ENCODE measurements at places on chromosomes 5 and 9.

GRCh38 chr5:54514841-54515432, 2.6 kb upstream of the SNX18 start:
- no peak for DNase-seq

DNA sequence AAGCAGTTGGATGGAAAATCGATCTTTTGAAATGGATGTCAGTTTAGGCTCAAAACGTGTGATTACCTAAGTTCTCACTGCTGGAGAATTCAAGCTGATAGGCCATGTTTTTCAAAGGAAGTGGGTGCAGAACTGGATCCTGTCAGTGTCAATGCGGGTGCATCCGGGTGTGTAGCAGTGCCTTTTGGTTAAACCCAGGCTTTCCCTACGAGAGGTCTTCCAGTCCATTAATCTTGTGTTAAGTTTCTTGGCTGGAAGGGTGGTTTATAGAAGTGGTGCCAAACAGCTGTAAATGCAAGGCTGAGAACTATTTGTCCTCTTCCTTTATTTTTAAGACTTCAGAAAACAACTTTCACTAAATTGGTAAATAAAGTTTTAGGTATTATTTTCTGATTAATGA, 71.9 kb downstream of the DAPK1 start:
- no peak for DNase-seq

- DNase-seq: no peak
Measured at GRCh38 chr5:73415617-73416016, 33.0 kb downstream of the FOXD1 start.

DNA sequence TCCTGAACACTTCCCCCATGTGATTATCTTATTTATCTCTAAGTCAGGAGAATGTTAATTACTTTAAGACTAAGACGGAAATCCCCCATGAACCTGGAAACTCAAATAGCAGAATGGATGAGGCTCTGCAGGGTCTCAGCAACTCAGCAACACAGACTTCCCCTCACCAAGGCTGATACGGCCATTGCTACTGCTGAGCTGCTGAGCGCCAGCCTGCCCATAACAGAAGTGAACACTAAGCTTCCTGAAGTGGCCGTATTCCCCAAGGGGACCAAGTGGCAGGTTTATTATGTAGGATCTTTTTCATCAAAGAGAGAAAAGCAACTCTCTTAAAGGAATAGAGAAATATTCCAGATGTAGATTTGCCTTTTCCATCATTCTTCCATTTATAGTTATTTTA, 311.1 kb downstream of the RFX3 start:
- no peak for DNase-seq

GRCh38 chr5:168931638-168932345, 352.6 kb upstream of the PANK3 start:
- no peak for DNase-seq

GRCh38 chr9:95363051-95363841, 45.7 kb upstream of the FANCC start:
- DNase-seq: no peak

- no peak for DNase-seq
Measured at GRCh38 chr5:6831678-6832671, 118.7 kb downstream of the TENT4A start.

DNA sequence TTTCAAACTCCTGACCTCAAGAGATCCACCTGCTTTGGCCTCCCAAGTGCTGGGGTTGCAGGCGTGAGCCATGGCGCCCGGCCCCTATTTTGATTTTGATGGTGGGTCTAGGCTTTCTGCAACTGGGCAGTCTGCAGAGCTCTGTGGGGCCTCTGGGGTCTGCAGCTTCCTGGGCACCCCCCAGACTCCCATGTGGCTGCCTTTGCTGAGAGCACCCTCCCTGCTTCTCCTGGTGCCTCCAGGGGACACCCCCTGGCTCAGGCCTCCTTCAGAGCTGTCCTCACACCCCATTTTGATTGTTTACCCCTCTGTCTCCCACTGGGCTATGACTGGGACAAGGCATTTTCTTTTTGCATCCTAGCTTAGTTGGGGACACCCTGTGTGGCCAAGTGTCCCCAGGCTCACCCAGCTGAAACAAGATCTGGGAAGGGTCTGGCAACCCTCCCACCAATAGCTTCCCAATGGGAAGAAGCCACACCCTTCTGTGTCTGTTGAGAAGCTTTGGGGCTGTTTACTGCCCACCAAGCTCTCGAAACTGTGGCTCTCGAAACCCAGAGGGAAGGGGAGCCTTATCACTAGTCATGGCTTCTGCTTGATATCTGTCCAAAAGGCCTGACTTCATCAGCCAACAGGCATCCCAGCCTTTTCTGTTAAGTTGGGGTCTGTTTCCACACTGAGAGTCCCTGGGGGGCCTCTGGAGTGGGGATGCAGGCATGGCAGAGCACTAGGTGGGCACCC, 204.4 kb upstream of the IER5L start:
- DNase-seq: no peak

GRCh38 chr5:132497488-132497997, 7.0 kb upstream of the IRF1 start:
- DNase-seq: no peak

GRCh38 chr9:30310711-30311110, 2073.7 kb upstream of the ACO1 start:
- DNase-seq: no peak

DNA sequence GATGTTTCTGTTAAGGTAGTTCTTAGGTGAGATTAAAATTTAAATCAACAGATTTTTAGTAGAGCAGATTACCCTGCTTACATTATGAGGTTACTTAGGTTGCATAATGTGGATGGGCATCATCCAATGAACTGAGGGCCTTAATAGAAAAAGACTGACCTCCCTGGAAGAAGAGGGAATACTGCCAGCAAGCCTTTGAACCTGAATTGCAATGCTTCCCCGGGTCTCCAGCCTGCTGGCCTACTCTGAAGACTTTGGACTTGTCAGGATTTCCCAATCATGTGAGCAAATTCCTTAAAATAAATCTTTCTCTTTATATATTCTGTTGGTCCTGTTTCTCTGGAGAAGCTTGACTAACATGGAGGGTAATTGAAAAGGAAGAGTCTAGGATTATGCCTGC, 542.1 kb upstream of the ARRDC3 start:
- no peak for DNase-seq

DNA sequence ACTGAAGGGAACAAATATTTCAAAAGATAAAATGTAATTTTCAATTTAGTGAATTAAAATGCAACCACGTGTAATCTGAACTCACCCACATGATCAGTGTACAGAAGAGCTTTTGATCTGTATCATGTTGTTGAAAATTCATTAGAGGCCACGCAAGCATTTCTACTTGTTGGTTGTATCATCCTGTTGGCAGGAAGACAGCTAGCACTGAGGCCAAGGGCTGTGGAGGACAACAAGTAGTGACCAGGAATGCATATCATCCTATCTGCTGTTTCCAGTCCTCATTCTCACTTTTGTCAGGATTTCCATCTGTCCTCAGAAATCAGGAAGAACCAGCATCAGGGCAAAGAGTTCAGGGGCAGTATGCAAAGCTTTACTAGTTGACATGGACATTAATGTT, 29.9 kb upstream of the CKS2 start:
- no peak for DNase-seq

- peak; percentile 53 for DNase-seq
Measured at GRCh38 chr9:72925126-72925789, 27.6 kb downstream of the ALDH1A1 start.

GRCh38 chr5:170275376-170275994, 22.1 kb downstream of the LCP2 start:
- DNase-seq: no peak

DNA sequence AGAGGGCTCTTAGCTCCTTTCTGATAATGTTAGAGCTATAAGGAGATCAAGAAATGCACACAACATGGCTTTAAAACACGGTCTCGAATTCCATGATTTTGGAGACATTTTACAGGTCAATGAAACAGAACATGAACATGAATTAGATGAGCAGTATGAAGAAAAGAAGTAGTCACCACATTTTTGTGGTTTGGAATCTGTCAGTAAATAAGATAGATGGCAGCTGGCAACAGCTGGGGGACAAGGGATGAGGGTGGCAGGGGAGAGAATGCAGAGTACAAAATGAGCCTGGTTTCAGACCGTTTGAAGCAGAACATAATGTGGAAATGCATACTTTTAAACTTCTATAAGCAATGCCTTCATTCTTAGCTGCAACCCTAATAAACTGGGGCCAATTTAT, 107.1 kb downstream of the OXCT1 start:
- DNase-seq: no peak

DNA sequence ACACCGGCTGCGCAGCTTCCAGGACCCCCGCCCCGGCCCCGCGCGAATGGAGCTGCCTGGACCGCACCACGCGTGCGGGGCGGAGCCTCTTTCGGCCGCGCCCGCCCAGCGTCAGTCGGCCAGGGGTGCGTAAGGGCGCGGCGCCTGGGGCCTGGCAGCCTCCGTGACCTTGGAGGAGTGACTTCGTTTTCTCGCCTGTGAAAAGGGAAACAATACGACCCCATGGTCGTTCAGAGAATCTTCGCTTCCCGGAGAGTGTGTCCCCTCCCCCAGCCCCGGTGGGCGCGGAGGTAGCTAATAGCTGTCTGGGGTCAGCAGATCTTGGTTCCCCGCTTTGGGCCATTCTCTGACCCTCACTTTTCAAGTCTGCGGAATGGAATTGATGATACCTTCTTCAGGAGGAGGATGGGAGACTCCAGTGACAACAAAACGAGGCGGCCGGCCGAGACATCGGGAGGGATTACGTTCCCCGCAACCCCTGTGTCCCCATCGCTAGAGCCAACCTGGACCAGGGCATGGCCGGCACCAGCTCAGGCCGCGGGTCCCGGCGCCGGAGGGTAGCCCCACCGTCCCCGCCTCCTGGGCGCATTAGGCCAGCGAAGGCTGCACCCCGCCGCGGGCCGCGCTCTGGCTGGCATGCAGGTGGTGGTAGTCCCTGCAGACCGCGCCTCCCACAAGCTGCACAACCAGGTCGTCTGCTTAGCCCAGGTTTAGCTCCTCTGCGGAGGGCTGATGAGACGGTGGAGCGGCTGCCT, 5.5 kb upstream of the CDHR2 start:
- peak; percentile 57 for DNase-seq

- no peak for DNase-seq
Measured at GRCh38 chr5:126460459-126460858, 37.2 kb downstream of the GRAMD2B start.

- DNase-seq: no peak
Measured at GRCh38 chr5:1374679-1375055, 29.8 kb upstream of the CLPTM1L start.

- DNase-seq: no peak
Measured at GRCh38 chr9:91082731-91083130, 279.0 kb downstream of the AUH start.

- no peak for DNase-seq
Measured at GRCh38 chr9:94853887-94854286, 127.4 kb downstream of the AOPEP start.

DNA sequence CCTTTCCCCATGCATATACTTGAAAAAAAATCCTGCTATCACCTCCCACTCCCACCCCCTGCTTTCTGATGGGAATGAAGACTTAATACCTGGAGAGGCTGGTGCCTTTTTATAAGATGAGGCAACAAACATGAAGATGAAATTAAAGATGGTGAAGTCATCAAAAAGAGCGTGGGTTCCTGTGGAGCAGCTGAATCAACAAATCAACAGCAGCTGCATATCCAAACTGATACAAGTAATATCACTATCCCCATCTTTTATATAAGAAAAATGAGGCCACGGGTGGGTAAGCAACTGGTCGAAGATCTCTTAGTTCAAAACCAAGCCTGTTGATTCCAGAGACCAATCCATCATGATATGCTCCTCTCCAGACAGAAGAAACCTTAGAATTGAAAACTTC, 268.5 kb downstream of the ENC1 start:
- no peak for DNase-seq

- DNase-seq: no peak
Measured at GRCh38 chr5:123087173-123088030, 1.6 kb upstream of the PRDM6 start.

- no peak for DNase-seq
Measured at GRCh38 chr5:52731274-52732027, 56.3 kb upstream of the ITGA1 start.

DNA sequence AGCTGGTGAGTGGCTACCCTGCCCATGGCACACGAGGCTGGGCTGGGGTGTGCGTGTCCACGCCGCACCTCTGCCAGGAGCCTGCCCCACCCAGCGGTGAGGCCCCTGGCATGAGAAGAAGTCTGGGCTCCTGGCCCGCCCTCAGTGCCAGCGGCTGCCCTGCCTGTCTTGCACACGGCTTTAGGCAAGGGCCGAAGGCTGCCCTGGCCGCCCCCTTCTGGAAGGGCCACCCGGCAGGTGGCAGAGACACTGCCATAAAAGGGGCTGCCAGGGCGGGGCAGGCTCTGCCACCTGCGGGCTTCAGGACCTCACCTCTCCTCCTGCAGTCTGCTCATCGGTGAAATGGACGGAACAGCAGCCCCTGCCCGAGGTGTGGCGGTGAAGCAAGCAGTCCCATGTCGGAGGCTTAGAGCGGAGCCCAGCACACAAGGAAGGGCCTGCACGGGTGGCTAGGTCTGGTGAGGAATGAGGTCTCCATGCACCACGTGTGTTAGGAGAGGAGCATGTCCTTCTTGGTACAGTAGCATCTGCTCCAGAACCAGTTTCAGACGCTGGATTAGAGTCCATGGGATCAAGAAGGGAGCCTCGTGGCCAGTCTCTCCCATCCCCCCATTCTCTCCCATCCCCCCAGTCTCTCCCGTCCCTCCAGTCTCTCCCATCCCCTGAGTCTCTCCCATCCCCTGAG, 34.8 kb upstream of the TMEM250 start:
- DNase-seq: no peak

DNA sequence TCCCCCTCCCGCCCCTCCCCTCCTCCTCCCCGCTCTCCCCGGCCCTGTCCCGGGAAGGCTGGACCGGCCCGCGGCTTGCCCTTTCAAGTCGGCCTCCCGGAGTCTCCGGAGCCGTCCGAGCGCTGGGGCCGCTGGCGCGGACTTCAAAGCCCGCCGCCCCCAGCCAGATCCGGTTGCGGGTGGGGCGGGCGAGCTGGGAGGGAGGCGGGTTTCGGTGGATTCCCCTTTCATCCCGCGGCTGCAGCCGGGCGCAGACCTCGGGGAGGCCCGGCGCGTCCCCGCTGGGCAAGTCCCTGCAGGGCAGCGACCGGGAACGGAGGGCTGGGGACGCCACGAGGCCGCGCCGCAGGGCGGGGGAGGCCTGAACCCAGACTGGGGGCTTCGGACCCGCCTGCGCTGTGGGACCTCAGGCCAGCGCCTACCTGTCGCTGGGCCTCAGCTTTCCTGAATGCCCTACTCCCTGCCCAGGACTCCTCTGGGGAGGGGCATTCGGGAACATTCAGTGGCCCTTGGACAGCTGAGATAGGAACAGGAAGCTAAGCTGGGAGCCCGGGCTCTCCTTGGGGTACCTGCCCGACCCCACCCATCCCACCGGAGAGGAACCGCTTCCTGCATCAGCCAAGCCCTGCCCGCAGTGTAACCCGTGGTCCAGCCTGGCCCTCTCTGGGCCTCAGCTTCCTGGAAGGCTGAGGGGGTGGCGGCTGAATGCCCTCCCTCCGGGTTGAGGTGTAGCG, 23.4 kb downstream of the C9orf50 start:
- DNase-seq: no peak

GRCh38 chr9:135222881-135223760, 135.7 kb downstream of the OLFM1 start:
- DNase-seq: no peak

GRCh38 chr5:42005561-42006153, 80.6 kb downstream of the FBXO4 start:
- peak; percentile 24 for DNase-seq

GRCh38 chr5:329768-330167, 8.3 kb downstream of the AHRR start:
- DNase-seq: peak; percentile 4
